CD4-positive, alpha-beta T cell (primary cell): ENCODE measurements at places on chromosomes 12 and 14.

GRCh38 chr12:124577986-124578385, 10.6 kb upstream of the NCOR2 start:
- DNase-seq: no peak

DNA sequence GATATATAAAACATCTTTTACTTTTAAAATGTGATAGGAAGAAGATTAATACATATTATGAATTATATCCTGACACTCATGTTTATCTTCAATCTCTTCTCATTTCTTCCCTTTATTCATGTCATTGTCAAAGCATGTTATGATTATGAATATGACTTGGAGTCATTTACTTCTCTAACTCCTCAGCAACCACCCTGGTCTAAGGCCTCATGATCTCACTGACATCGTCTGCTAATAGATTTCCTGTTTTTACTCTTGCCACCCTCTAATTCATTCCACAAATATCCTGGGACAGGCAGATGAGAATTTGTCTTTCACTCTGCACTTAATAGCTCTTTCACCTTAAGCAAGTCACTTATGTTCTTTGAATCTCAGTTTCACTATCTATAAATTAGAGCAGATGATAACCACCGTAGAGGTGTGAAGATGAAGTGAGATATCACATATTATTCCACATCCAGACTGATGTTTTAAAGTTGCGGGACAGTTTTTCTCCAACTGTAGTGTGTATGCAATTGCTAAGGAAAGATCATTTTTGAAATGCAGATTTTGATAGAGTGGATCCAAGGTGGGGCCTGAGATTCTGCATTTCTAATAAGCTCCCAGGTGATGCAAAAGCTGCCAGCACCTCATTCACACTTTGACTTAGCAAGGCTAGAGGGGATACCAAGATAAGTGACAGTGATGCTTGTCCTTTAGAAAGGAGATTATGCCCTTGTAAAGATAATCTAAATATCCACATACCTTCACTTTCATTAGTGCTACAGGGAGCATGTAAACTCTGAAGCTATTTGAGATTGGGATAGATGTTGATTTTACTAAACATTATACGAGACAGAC, 3.3 kb upstream of the IAPP start:
- DNase-seq: no peak

GRCh38 chr12:120666571-120667390, 20.2 kb upstream of the MLEC start:
- DNase-seq: no peak

- no peak for DNase-seq
These were observed 254.8 kb upstream of the FKBP4 start for GRCh38 chr12:2539938-2540337.

- no peak for DNase-seq
These were observed 255.3 kb upstream of the GARIN6 start for GRCh38 chr12:99392091-99392850.

DNA sequence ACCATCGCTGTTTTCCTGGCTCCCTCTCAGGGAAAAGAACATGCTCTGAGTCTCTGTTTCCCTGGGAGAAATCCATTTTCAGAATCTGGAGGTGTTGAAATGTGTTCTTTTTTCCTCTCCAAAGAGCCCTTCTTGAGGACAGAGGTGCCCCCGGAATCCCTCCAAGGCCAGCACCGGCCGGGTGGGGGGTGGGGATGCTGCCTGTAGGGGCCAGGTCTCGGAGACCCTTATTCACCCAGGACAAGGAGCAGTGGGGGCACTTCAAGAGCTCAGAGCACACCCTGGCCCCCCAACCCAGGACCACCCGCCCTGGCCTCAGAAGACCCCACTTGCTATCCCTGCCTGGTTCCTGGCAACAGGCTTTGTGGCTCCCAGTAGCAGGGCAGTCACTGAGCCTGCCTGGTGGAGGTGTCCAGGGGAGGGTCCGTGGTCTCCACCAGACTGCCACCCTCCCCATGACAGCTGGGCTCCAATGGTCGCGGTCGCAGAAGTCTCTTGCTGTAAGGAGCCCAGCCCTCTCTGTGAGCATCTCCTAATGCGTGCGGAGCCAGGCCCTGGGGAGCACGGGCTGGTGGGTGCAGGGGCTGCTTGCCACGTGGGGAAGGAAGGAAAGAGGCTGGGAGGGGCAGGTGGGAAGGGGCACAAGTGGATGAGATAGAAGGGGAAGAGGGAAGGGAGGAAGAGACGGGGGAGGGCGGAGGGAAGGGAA, 13.2 kb upstream of the DIO3 start:
- DNase-seq: no peak

GRCh38 chr12:632102-632696, 31.0 kb downstream of the NINJ2 start:
- DNase-seq: no peak

DNA sequence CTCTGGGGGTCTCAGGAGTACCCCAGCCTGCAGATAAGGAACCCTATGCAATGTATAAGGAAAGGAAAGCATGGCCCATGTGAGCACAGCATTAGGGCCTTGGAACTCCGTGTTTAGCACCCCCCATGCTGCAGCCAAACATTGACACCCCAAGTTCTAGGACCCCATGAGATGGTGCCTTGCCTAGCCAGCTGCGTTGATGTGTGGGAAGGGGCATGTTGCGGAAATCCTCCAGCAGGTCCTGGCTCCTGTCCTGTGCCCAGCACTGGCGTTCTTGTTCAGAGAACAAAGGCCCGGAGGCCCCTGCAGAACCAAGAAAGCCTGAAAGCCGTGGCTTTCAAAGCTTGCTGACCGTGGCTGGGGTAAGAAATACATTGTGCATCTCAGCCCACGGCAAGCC, 99.4 kb upstream of the DIO3 start:
- no peak for DNase-seq

- no peak for DNase-seq
These were observed 316.8 kb downstream of the CCDC91 start for GRCh38 chr12:28507033-28507432.

- DNase-seq: no peak
These were observed 219.8 kb upstream of the ATP2B1 start for GRCh38 chr12:89928467-89928866.

DNA sequence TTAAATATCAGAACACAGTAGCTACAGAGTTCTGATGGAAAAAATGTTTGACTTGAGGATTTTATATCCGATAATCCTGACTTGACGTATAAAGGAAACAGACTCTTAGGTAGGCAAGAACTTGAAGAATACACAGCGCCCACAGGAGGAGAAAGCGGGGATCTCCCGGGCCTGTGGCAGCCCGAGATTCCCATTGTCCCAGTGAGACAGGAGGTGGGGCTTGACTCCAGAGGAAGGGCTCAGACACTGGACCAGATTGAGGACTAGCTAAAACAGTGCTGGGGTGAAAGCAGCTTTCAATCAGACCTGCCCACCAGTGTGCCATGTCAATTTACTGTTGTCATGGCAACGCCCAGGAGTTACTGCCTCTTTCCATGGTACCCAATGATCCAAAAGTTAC, 51.1 kb upstream of the C14orf180 start:
- no peak for DNase-seq

- no peak for DNase-seq
These were observed 7.9 kb downstream of the SERPINA1 start for GRCh38 chr14:94380225-94381148.
